ENCODE measurements at places on chromosomes 6 and 20. TPM values are rescaled to one million over a fixed set of nuclear protein-coding genes. Genes with fewer than 3 reads are reported as not detected.

GRCh38 chr20:47620808-47621805, 119.4 kb downstream of the NCOA3 start:
- no peaks in the 10 kb centered on the region for H3K27me3 ChIP-seq
- H3K4me3 ChIP-seq, result no peak overlapping the region
- no peak overlapping the region for H3K27ac ChIP-seq
- no peak for DNase-seq

The SMIM26 gene
- total RNA-seq, result 81.3 TPM

DNA sequence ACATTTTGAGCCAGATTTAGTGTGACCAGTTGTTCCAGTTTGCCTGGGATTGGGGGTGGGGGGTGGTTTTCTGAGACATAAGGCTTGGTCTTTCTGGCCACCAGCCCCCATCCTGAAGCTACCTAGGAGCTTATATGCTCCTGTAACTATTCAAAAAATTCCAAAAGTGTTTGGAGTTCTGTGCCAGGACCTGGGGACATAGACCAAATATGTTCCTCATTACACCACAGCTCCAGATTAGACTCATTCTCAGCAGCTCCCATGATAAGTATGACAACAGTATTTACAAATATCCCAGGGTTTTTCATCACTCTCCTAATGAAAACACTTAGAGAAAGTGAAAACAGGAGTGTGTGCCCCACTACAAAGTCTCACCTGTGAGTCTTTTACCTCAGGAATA, 37.8 kb upstream of the RNF144B start:
- H3K27me3 ChIP-seq, result no peaks in the 10 kb centered on the region
- H3K4me1 ChIP-seq, result no peaks in the 10 kb centered on the region
- DNase-seq, result no peak
- no peak overlapping the region for H3K4me3 ChIP-seq
- H3K36me3 ChIP-seq, result no peaks in the 10 kb centered on the region

- peaks cover 63% of the 10 kb centered on the region for H3K36me3 ChIP-seq
- no peak overlapping the region for H3K4me3 ChIP-seq
- H3K27me3 ChIP-seq, result no peaks in the 10 kb centered on the region
Measured at GRCh38 chr20:63883201-63883593, 11.7 kb upstream of the DNAJC5 start.

- H3K4me1 ChIP-seq, result no peaks in the 10 kb centered on the region
- H3K4me3 ChIP-seq, result no peak overlapping the region
- no peaks in the 10 kb centered on the region for H3K36me3 ChIP-seq
- DNase-seq, result no peak
Measured at GRCh38 chr6:110529355-110529754, 52.9 kb upstream of the SLC22A16 start.

DNA sequence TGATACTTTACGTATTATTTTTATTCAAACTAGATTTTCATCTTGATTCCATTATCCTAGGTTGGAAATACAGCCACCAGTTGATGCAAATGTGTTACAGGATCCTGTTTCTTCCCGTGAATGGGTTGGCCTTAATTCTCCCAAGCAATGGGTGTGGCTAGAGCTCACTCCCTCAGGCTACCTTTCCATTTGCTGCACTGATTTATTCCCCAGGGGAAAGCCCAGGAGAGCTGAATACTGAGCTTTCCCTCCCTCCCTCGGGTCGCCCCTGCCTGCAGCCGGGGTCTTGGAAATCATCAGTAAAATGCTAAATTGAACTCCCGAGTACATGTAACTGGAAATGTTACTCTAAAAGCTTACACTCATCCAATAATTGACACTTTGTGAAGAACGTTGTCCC, 9.9 kb downstream of the SMOC2 start:
- H3K4me3 ChIP-seq, result no peak overlapping the region
- no peak for DNase-seq
- H3K27ac ChIP-seq, result no peak overlapping the region
- no peaks in the 10 kb centered on the region for H3K36me3 ChIP-seq
- no peaks in the 10 kb centered on the region for H3K27me3 ChIP-seq
- no peaks in the 10 kb centered on the region for H3K4me1 ChIP-seq

The SLC35D3 gene
- not detected for total RNA-seq

- H3K27me3 ChIP-seq, result no peaks in the 10 kb centered on the region
- H3K36me3 ChIP-seq, result no peaks in the 10 kb centered on the region
Measured at GRCh38 chr6:84458271-84458670, 230.8 kb upstream of the CEP162 start.

DNA sequence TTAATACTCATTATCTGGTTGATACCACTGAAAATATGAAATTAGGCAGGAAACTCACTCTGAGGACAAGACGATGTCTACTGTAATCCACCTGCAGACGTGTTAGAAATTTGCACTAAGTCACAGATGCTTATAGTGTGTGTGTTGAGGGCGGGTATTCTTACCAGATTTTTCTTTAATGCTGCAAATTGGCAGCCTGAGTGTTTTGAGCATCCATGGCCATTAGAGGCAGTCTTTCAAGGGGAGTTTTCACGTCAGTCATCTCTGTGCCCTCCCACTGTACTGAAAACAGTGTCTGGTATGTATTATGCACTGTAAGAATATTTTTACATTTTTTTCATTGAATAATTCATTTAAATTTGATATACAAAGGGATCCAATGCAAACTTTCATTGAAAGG, 266.5 kb upstream of the QKI start:
- H3K27me3 ChIP-seq, result no peaks in the 10 kb centered on the region
- H3K36me3 ChIP-seq, result no peaks in the 10 kb centered on the region
- no peak overlapping the region for H3K4me3 ChIP-seq
- DNase-seq, result no peak

The LGSN gene
- total RNA-seq, result 0.55 TPM

DNA sequence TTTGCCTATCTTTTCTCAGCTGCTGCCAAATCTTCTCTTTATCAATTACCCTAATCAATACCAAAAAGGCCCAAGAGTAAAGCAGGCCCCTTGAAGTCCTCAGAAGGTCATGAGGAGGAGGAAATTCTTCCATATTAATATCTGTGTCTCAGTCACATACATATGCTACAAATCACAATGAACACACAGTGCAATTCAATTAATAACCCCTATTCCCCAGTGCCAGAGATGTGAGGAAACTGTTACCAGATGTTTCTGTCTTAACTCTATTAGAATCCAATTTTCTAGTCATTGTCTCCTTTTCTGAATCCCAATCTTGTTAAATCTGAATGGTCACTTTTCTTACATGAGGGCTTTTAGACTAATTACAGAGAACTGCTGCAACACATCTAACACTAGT, 45.9 kb upstream of the SLC2A12 start:
- no peak overlapping the region for H3K4me3 ChIP-seq
- H3K4me1 ChIP-seq, result no peaks in the 10 kb centered on the region
- no peak for DNase-seq
- H3K27ac ChIP-seq, result no peak overlapping the region
- no peaks in the 10 kb centered on the region for H3K36me3 ChIP-seq

The LMBRD1 gene
- 104 TPM for total RNA-seq

GRCh38 chr6:41022294-41022693, 16.7 kb downstream of the UNC5CL start:
- no peak for DNase-seq
- no peak overlapping the region for H3K4me3 ChIP-seq
- peaks cover 1% of the 10 kb centered on the region for H3K4me1 ChIP-seq
- no peaks in the 10 kb centered on the region for H3K27me3 ChIP-seq

The PTPRT gene
- total RNA-seq, result 3.3 TPM

The MACROD2 gene
- 50.6 TPM for total RNA-seq

GRCh38 chr6:23712756-23713155, 413.3 kb upstream of the NRSN1 start:
- DNase-seq, result no peak
- H3K4me3 ChIP-seq, result no peak overlapping the region
- H3K27me3 ChIP-seq, result no peaks in the 10 kb centered on the region
- H3K36me3 ChIP-seq, result no peaks in the 10 kb centered on the region

The HUS1B gene
- 2.4 TPM for total RNA-seq

The TINAG gene
- total RNA-seq, result not detected

GRCh38 chr6:38843798-38844197, 128.7 kb downstream of the DNAH8 start:
- no peak overlapping the region for H3K4me3 ChIP-seq
- H3K27me3 ChIP-seq, result no peaks in the 10 kb centered on the region
- DNase-seq, result no peak
- H3K4me1 ChIP-seq, result no peaks in the 10 kb centered on the region

The GSTA3 gene
- total RNA-seq, result 0.57 TPM

The SLC35F1 gene
- not detected for total RNA-seq

The ZNF512B gene
- total RNA-seq, result 22.0 TPM

The GRIK2 gene
- total RNA-seq, result 0.61 TPM

The TPBG gene
- 13.0 TPM for total RNA-seq

- DNase-seq, result no peak
- no peaks in the 10 kb centered on the region for H3K36me3 ChIP-seq
- peak overlapping the region; percentile 13 for H3K27ac ChIP-seq
Measured at GRCh38 chr6:108578595-108579327, 18.0 kb downstream of the FOXO3 start.

- H3K27ac ChIP-seq, result no peak overlapping the region
- H3K27me3 ChIP-seq, result no peaks in the 10 kb centered on the region
- H3K4me3 ChIP-seq, result no peak overlapping the region
Measured at GRCh38 chr20:59340201-59340885, 39.9 kb downstream of the EDN3 start.

DNA sequence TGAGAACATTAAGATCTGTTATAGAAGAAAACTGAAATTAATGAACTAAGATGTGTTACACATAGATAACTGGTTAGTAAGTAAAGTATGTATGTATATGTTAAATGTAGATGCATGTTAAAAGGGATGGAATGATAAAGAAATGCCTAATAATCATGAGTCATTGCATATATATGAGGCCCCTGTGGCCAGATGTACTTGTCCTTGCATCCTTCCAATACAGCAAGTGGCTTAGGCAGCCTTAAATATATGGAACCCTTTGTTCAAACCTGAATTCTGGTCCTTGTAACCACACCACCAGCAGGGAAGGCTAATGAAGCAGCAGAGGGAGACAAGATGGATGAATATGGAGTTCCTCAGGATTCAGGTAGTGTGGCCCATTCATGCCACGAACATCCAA, 9.8 kb upstream of the AKAP7 start:
- no peak for DNase-seq
- H3K36me3 ChIP-seq, result no peaks in the 10 kb centered on the region
- no peak overlapping the region for H3K27ac ChIP-seq
- no peak overlapping the region for H3K4me3 ChIP-seq

DNA sequence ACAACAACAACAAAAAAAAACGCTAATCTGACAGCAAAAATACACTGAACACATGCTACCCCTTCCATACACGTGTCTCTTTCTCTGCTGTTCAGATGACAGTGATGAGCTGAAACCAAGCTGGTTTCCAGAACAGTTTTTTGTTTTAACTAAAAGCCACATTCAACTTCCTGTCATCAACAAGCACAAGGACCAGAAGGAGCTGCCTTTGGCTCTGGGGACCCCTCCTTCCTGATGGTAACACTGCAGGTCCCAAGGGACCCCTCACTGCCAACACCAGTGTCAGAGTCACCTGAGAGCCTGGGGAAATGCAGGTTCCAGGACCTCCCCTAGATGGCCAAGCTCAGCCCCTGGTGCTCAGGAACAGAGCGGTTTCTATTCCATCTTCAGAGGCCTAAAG, 6.0 kb downstream of the CST7 start:
- no peak for DNase-seq
- H3K27me3 ChIP-seq, result no peaks in the 10 kb centered on the region
- peaks cover 6% of the 10 kb centered on the region for H3K4me1 ChIP-seq

The SNX5 gene
- 177 TPM for total RNA-seq

The CPNE5 gene
- total RNA-seq, result 5.4 TPM

- no peaks in the 10 kb centered on the region for H3K27me3 ChIP-seq
- H3K36me3 ChIP-seq, result no peaks in the 10 kb centered on the region
- H3K27ac ChIP-seq, result no peak overlapping the region
- H3K4me3 ChIP-seq, result no peak overlapping the region
Measured at GRCh38 chr20:57900226-57900905, 190.6 kb upstream of the PMEPA1 start.

DNA sequence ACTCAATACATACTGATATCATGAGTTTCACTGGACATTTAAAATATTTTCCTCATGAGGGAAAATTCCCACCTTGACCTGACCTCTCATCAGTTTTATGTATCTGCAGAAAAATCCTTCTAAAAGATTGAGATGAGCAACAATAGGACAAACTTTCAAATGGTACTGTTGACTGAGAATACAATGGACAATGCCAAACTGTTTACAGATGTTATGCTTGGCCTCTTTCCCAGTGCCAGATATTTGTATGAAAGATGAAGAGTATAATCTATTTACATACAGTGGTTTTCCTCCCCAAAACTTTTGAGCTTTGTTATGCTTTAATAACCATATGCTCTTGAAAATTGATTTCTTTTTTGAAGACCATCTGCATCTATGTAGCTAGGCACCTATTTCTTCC, 245.1 kb upstream of the RSPO3 start:
- no peak overlapping the region for H3K4me3 ChIP-seq
- no peak for DNase-seq
- no peak overlapping the region for H3K27ac ChIP-seq
- no peaks in the 10 kb centered on the region for H3K4me1 ChIP-seq

DNA sequence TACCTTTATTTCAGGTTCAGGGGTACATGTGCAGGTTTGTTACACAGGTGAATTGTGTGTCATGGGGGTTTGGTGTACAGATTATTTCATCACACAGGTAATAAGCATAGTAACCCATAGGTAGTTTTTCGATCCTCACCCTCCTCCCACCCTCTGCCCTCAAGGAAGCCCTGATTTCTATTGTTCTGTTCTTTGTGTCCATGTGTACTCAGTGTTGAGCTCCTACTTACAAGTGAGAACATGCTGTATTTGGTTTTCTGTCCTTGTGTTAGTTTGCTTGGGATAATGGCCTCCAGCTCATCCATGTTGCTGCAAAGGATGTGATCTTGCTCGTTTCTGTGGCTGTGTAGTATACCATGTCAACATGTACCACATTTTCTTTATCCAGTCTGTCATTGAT, 66.0 kb downstream of the STK4 start:
- peaks cover 3% of the 10 kb centered on the region for H3K36me3 ChIP-seq
- H3K4me1 ChIP-seq, result peaks cover 7% of the 10 kb centered on the region
- H3K4me3 ChIP-seq, result no peak overlapping the region
- H3K27me3 ChIP-seq, result no peaks in the 10 kb centered on the region
- H3K27ac ChIP-seq, result no peak overlapping the region
- DNase-seq, result no peak

DNA sequence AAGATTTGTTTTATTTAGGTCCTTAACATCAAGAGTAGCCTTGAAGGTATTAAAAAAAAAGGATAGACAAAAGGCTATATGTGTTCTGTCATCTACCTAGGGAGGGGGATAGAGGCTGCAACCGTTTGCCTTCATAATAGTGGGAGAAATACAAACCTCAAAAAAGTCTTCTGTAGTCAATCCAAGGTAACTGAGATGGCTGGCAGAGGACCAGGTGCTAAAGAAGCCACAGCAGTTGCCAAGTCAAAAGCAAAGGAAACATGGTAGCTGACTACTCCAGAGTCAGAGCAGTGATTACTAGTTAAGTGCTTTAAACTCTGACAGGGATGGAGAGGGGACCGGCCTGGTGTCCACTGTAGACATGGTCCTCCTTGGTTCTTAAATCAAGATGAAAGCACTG, 249.4 kb downstream of the PTPRK start:
- no peak overlapping the region for H3K27ac ChIP-seq
- DNase-seq, result no peak
- no peaks in the 10 kb centered on the region for H3K27me3 ChIP-seq
- no peak overlapping the region for H3K4me3 ChIP-seq

Measured in upper lobe of left lung (tissue), 6 donors.